ENCODE measurements at places on chromosomes 2 and 18.

- peak overlapping the region; percentile 59 for H3K4me3 ChIP-seq
- no peaks in the 10 kb centered on the region for H3K27me3 ChIP-seq
- H3K4me1 ChIP-seq = peaks cover 43% of the 10 kb centered on the region
Observed at GRCh38 chr2:144598906-144599305, 79.0 kb upstream of the ZEB2 start.

DNA sequence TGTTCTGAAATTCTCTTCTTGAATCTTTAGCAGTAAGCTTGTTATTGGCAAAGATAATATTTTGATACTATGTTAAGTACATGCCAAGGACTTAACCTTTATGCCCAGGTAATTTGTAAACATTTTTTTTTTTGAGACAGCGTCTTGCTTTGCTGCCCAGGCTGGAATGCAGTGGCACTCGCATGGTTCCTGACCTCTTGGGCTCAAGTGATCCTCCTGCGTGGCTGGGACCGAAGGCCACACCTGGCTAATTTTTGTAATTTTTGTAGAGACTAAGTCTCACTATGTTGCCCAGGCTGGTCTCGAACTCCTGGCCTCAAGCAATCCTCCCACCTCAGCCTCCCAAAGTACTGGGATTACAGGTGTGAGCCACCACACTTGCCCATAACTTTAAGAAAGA lies 35.7 kb upstream of the ZCCHC2 start:
- H3K4me3 ChIP-seq = no peak overlapping the region
- no peak overlapping the region for H3K27ac ChIP-seq
- peaks cover 64% of the 10 kb centered on the region for H3K27me3 ChIP-seq
- no peak for DNase-seq

DNA sequence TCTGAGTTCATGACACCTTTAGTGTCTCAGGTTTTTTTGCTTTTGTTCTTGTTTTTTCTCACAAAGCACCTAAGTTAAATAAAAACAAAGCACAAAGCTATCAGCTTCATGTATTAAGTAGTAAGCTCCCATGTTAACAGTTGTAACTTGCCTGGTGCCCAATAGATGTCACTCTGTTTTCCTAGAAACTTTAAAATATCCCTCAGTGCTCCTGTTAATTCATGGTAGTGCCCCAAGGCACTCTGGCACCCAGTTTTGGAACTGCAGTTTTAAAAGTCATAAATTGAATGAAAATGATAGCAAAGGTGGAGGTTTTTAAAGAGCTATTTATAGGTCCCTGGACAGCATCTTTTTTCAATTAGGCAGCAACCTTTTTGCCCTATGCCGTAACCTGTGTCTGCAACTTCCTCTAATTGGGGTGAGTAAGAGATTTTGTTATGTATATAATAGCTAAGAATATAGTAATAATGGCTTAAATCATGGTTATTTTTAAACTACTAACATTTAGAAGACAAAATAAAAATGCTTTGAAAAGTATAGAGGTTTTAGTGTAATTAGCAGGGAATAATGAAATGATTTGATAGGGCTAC lies 555.0 kb upstream of the TMEFF2 start:
- no peaks in the 10 kb centered on the region for H3K36me3 ChIP-seq
- H3K4me1 ChIP-seq = no peaks in the 10 kb centered on the region
- H3K27me3 ChIP-seq = no peaks in the 10 kb centered on the region
- no peak overlapping the region for H3K27ac ChIP-seq

- H3K27me3 ChIP-seq = no peaks in the 10 kb centered on the region
- no peaks in the 10 kb centered on the region for H3K4me1 ChIP-seq
- H3K36me3 ChIP-seq = peaks cover 2% of the 10 kb centered on the region
- DNase-seq = no peak
- no peak overlapping the region for H3K27ac ChIP-seq
Observed at GRCh38 chr18:69840001-69840400, 107.7 kb downstream of the CD226 start.

GRCh38 chr2:173282795-173283545 lies 71.7 kb upstream of the CDCA7 start:
- no peaks in the 10 kb centered on the region for H3K36me3 ChIP-seq
- no peak overlapping the region for H3K27ac ChIP-seq
- no peak overlapping the region for H3K4me3 ChIP-seq
- H3K27me3 ChIP-seq = no peaks in the 10 kb centered on the region

DNA sequence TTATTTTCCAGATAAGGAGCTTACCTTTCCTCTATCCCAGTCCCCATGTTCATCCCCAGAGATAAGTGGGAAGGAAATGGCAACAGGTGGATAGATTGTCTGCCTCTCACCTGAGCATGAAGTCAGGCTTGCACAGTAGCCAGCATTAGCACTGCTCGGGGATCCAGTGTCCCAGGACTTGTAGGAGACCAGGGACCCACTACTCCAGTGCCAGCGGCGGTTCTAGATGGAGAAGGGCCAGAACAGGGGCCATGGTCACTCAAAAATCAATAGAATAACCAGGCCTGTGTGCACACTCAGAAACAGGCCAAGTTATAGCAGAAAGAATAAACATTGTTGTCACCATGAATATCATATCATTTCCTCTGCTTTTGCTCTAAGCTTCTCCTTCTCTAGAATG lies 2.4 kb downstream of the REG1B start:
- H3K27ac ChIP-seq = no peak overlapping the region
- H3K4me1 ChIP-seq = no peaks in the 10 kb centered on the region
- no peaks in the 10 kb centered on the region for H3K27me3 ChIP-seq
- no peak for DNase-seq
- H3K4me3 ChIP-seq = no peak overlapping the region
- H3K36me3 ChIP-seq = no peaks in the 10 kb centered on the region

- no peaks in the 10 kb centered on the region for H3K4me1 ChIP-seq
- DNase-seq = no peak
- peaks cover 17% of the 10 kb centered on the region for H3K27me3 ChIP-seq
- no peak overlapping the region for H3K4me3 ChIP-seq
- peaks cover 2% of the 10 kb centered on the region for H3K36me3 ChIP-seq
Observed at GRCh38 chr2:237391140-237391539, 22.8 kb downstream of the COL6A3 start.

- H3K27me3 ChIP-seq = no peaks in the 10 kb centered on the region
- H3K36me3 ChIP-seq = peaks cover 2% of the 10 kb centered on the region
Observed at GRCh38 chr18:67260841-67261240, 255.7 kb downstream of the DSEL start.

DNA sequence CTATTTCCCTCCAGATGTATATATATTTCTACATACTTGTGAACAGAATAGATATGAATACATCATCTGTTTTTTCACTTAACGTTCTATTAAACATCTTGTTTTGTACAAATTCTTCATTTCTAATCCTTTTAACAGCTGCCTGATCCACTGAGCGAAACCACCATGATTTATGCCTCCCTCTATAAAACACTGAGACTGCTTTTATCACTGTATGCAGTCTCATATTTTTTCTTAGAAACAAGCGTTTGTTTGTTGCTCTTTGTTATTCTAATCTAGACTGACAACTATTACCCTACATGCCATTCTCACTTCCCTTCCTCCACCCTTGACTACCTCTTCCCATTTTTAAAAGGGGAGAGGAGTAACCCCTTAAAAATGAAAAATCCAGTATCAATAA lies 88.2 kb downstream of the DTNB start:
- H3K27ac ChIP-seq = no peak overlapping the region
- H3K36me3 ChIP-seq = no peaks in the 10 kb centered on the region
- no peak for DNase-seq
- H3K27me3 ChIP-seq = no peaks in the 10 kb centered on the region

- no peak for DNase-seq
- H3K36me3 ChIP-seq = peaks cover 1% of the 10 kb centered on the region
- H3K27me3 ChIP-seq = no peaks in the 10 kb centered on the region
Observed at GRCh38 chr2:108565778-108566375, 31.6 kb downstream of the LIMS1 start.

- H3K4me3 ChIP-seq = no peak overlapping the region
- H3K27ac ChIP-seq = no peak overlapping the region
- no peaks in the 10 kb centered on the region for H3K36me3 ChIP-seq
- peaks cover 8% of the 10 kb centered on the region for H3K27me3 ChIP-seq
- no peaks in the 10 kb centered on the region for H3K4me1 ChIP-seq
Observed at GRCh38 chr2:1874950-1875349, 130.6 kb upstream of the PXDN start.

- no peaks in the 10 kb centered on the region for H3K27me3 ChIP-seq
- H3K4me3 ChIP-seq = no peak overlapping the region
- peaks cover 1% of the 10 kb centered on the region for H3K36me3 ChIP-seq
- no peak for DNase-seq
Observed at GRCh38 chr2:239318151-239318611, 82.6 kb downstream of the HDAC4 start.

GRCh38 chr2:96804986-96805385 lies 11.1 kb upstream of the CNNM3 start:
- no peak overlapping the region for H3K27ac ChIP-seq
- no peak overlapping the region for H3K4me3 ChIP-seq
- H3K4me1 ChIP-seq = peaks cover 15% of the 10 kb centered on the region

GRCh38 chr2:147829106-147829505 lies 15.7 kb upstream of the ACVR2A start:
- no peak overlapping the region for H3K4me3 ChIP-seq
- no peak for DNase-seq
- no peaks in the 10 kb centered on the region for H3K36me3 ChIP-seq
- no peaks in the 10 kb centered on the region for H3K4me1 ChIP-seq

DNA sequence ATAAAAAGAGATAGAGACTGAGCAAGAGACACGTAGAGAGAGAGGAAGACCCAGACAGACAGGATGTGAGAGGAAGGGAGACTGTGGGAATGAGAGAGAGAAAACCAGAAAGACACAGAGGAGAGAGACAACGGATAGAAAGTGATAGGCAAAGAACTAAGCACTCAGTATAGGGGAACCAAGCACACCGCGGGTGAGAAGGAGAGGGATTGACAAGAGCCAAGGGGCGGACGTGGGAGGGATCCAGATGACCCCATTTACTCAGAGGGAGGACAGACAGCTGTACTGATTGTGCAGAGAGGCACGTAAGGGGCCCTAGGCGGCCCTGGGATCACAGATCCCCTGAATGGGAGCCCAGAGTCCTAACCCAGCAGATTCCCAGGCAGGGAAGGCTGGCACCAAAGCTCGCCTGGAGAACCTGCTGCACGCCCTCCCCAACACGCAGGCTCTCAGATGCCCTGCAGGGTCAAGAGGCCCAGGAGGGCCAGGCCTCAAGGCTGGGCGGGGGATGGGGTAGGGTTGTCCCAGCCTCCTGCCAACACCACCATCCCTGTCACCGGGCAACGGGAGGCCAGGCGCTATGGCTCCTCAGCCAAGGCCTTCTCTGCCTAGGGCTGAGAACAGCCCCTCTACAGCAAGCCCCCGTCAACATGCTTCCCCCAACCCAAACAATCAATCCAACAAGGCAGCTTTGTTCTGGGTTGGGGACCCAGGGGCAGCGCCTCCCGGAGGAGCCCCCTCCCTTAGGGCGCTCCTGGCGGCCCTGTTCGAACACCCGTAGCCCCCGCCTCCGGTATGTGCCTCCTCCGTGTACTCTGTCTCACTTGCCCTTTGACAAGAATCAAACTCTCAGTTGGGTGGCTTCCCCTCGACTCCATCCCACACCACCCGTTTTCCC lies 579 bp downstream of the LOXL3 start:
- H3K4me1 ChIP-seq = peaks cover 12% of the 10 kb centered on the region
- peak overlapping the region; percentile 88 for H3K4me3 ChIP-seq
- peaks cover 32% of the 10 kb centered on the region for H3K27me3 ChIP-seq
- peak overlapping the region; percentile 88 for H3K27ac ChIP-seq

DNA sequence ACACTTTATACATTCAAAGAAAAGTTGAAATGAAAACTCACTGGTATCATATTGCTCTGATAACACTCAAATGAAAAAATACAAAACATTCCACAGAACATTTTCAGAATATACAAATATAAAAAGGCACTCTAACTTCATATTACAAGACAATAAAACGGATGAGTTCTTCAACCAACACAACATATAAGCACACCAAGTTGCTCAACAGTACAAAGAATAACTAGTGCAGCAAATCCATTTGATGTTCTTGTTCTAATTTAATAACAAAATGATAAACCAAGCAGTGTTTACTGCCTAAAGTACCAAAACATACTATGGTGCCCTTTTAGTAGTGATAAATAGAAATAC lies 60.8 kb upstream of the PGAP1 start:
- no peak for DNase-seq
- peaks cover 21% of the 10 kb centered on the region for H3K4me1 ChIP-seq
- H3K27me3 ChIP-seq = no peaks in the 10 kb centered on the region
- peak overlapping the region; percentile 71 for H3K27ac ChIP-seq
- H3K4me3 ChIP-seq = no peak overlapping the region
- peaks cover 51% of the 10 kb centered on the region for H3K36me3 ChIP-seq

DNA sequence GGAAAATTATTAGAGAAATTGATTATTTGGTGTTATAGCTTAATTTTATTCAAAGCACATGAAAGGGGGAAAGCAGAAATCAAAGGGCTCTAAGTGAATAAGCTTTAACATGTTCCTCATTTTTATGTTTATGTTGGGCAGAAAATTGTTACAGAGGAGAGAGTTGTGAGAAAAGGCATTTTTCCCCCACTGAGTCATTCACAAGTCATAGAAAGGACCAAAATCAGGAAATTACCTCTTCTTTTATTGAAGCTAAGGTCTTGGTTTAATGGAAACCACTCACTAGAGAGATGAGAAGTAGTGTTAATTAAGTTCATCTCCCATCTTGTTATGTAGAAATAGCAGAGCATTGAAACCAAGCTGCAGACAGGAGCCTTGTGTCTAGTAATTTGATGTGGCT lies 175.3 kb upstream of the THUMPD2 start:
- DNase-seq = no peak
- no peaks in the 10 kb centered on the region for H3K36me3 ChIP-seq
- no peak overlapping the region for H3K27ac ChIP-seq
- no peaks in the 10 kb centered on the region for H3K27me3 ChIP-seq

- no peak for DNase-seq
- no peak overlapping the region for H3K4me3 ChIP-seq
- H3K27me3 ChIP-seq = no peaks in the 10 kb centered on the region
- no peaks in the 10 kb centered on the region for H3K4me1 ChIP-seq
- H3K36me3 ChIP-seq = peaks cover 2% of the 10 kb centered on the region
Observed at GRCh38 chr18:35634323-35634722, 52.8 kb downstream of the GALNT1 start.

DNA sequence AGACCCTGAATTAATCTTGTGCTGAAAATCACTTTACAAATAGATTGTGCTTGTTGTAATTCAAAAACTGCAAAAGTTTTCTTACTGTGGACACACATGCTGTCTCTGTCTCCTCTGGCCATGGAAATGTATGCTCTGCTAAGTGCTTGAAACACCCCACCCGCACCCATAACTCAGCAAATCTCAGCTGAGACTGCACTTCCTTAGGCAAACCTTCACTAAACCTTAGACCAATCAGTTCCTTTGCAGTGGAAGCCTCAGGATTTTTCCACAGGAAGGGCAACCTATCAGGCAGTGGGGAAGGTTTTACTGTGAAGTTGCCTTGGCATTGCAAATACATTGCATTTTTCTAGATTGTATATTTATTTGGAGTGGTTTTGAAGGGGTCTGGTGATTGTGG lies 62.2 kb upstream of the PLA2R1 start:
- no peak overlapping the region for H3K4me3 ChIP-seq
- no peaks in the 10 kb centered on the region for H3K36me3 ChIP-seq
- no peak overlapping the region for H3K27ac ChIP-seq
- DNase-seq = no peak
- peaks cover 57% of the 10 kb centered on the region for H3K27me3 ChIP-seq

Data from central memory CD8-positive, alpha-beta T cell (primary cell).